ENCODE measurements at places on chromosomes 12 and 14.

GRCh38 chr12:70366581-70367257, 629 bp downstream of the KCNMB4 start:
- DNase-seq, result peak; percentile 30

GRCh38 chr12:62654326-62655241, 188.0 kb downstream of the MON2 start:
- DNase-seq, result no peak

- no peak for DNase-seq
Measured at GRCh38 chr14:51609955-51610283, 41.8 kb upstream of the FRMD6 start.

GRCh38 chr12:15897433-15897832, 13.7 kb upstream of the DERA start:
- DNase-seq, result no peak

- DNase-seq, result no peak
Measured at GRCh38 chr14:69580009-69580577, 5.4 kb upstream of the CCDC177 start.

- no peak for DNase-seq
Measured at GRCh38 chr14:101217080-101217463, 313.6 kb upstream of the RTL1 start.

Measured in stimulated activated CD4-positive, alpha-beta T cell treated with anti-CD3 and anti-CD28 coated beads, Interleukin-15, amount 100 ng/mL, for 1 hour (primary cell).